ENCODE measurements at places on chromosomes 13 and 19. TPM values are rescaled to one million over a fixed set of nuclear protein-coding genes. Genes with fewer than 3 reads are reported as not detected.

Gene FAM124A
- total RNA-seq = 2.4 TPM

Gene CYP4F12
- 2.1 TPM for total RNA-seq

Gene CGB1
- 0.14 TPM for total RNA-seq

Gene SOX1
- not detected for total RNA-seq

Gene WTIP
- 35.3 TPM for total RNA-seq

Gene ZNF628
- 6.6 TPM for total RNA-seq

Gene DPRX
- not detected for total RNA-seq

Gene ZNF492
- not detected for total RNA-seq

Gene SYNGR4
- 3.6 TPM for total RNA-seq

Gene RXFP2
- total RNA-seq = not detected

Gene ANKRD27
- total RNA-seq = 37.4 TPM

Gene TNFSF11
- not detected for total RNA-seq

Gene ZNF552
- total RNA-seq = 5.6 TPM

Gene LILRB5
- total RNA-seq = 0.05 TPM

Gene MEF2B
- 0.83 TPM for total RNA-seq

Gene CTXN1
- total RNA-seq = 16.9 TPM

Gene ARHGEF7
- total RNA-seq = 21.2 TPM

Gene GPR108
- 45.5 TPM for total RNA-seq

Gene TEX29
- total RNA-seq = not detected
